Lower lobe of right lung (tissue), 2 donors: ENCODE measurements at places on chromosomes 13 and 19. TPM values are rescaled to one million over a fixed set of nuclear protein-coding genes. Genes with fewer than 3 reads are reported as not detected.
A peak's percentile ranks its signal among the peaks of the same experiment; 100 is the strongest.

GRCh38 chr13:91291078-91291477, 56.4 kb upstream of the MIR17HG start:
- no peaks in the 10 kb centered on the region for H3K4me1 ChIP-seq
- H3K4me3 ChIP-seq, result no peak overlapping the region
- H3K27me3 ChIP-seq, result no peaks in the 10 kb centered on the region
- no peaks in the 10 kb centered on the region for H3K36me3 ChIP-seq
- no peak for DNase-seq

The NPAS1 gene
- 1.8 TPM for total RNA-seq

The CEACAM21 gene
- 28.8 TPM for total RNA-seq

The ZNF575 gene
- total RNA-seq, result 2.8 TPM

GRCh38 chr13:30737511-30738337, 2.4 kb downstream of the ALOX5AP start:
- peak overlapping the region; percentile 47 for H3K4me3 ChIP-seq
- H3K27ac ChIP-seq, result peak overlapping the region; percentile 77
- no peak for DNase-seq
- H3K36me3 ChIP-seq, result no peaks in the 10 kb centered on the region

The SCAMP4 gene
- 65.0 TPM for total RNA-seq

DNA sequence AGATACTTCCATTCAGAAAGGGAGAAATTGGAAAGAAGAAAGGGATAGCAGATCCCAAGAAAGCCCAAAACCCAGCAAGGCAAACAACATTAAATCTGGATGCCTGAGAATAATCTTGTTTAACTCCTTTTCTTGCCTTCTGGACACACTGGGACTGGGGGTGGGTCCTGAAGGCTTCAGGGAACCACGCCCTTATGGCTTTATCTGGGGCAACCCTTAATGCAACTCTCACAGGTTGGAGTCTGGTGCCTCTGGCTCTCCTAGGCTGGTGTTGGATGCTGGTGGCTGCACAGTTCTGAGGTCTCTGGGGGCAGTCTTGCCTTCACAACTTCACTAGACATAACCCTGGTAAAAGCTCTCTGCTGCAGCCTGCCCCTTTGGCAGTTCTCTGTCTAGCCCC, 27.9 kb downstream of the PAN3 start:
- no peaks in the 10 kb centered on the region for H3K27me3 ChIP-seq
- peaks cover 8% of the 10 kb centered on the region for H3K4me1 ChIP-seq
- no peak for DNase-seq

- no peaks in the 10 kb centered on the region for H3K4me1 ChIP-seq
- H3K4me3 ChIP-seq, result no peak overlapping the region
- no peaks in the 10 kb centered on the region for H3K27me3 ChIP-seq
- no peak overlapping the region for H3K27ac ChIP-seq
- no peaks in the 10 kb centered on the region for H3K36me3 ChIP-seq
Measured at GRCh38 chr19:42794765-42795164, 29.3 kb upstream of the PSG8 start.

- no peak overlapping the region for H3K4me3 ChIP-seq
- no peaks in the 10 kb centered on the region for H3K27me3 ChIP-seq
- no peak for DNase-seq
- H3K27ac ChIP-seq, result no peak overlapping the region
- H3K4me1 ChIP-seq, result no peaks in the 10 kb centered on the region
- H3K36me3 ChIP-seq, result no peaks in the 10 kb centered on the region
Measured at GRCh38 chr13:40676007-40676406, 9.6 kb upstream of the FOXO1 start.

DNA sequence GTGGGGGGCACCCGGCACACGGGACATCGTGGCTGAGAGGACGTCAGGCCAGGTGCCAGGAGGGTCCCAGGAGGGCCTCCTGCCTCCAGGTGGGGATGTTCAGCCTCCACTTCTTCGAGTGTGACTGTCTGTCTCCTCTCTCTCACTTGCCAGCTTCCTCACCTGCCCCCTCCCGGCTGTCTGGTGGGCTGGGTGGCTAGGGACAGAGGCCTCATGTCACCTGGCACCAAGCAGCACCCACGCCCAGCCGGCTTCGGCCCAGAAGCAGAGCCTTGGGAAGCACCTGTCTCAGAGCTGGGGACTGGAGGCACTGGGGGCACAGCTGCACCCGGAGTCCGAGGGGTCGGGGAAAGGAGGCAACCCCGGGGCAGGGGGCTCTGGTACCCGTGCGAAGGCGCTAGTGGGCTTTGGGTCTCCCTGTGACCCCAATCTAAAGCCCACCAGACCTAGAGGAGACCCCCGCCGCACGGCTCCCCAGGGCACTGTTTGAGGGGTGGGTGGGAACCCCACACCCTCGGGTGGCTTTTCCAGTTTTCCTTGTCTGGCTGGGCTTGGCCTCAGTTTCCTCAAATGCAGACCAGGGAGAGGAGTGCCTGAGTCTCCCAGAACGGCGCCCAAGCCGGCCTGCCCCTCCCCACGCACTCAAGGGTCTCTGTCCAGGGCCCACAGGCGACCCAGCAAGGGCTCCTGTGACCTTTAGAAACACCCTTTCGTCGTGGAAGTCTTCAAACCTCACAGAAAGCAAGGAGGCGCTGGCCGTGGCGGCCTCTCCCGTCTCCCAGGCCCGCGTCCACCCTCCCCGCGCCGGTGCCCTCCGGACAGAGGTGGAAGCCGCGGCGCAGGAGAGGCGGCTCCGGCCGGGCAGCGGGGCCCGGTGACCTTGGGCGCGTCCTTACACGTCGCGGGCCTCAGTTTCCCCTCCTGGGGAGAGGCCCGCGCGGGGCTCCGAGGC, 664 bp upstream of the HCN2 start:
- H3K27ac ChIP-seq, result no peak overlapping the region
- H3K27me3 ChIP-seq, result peaks cover 68% of the 10 kb centered on the region
- H3K4me3 ChIP-seq, result no peak overlapping the region
- H3K36me3 ChIP-seq, result no peaks in the 10 kb centered on the region
- peaks cover 22% of the 10 kb centered on the region for H3K4me1 ChIP-seq
- DNase-seq, result no peak

The SHANK1 gene
- 0.71 TPM for total RNA-seq

The SIGLEC10 gene
- 17.4 TPM for total RNA-seq

DNA sequence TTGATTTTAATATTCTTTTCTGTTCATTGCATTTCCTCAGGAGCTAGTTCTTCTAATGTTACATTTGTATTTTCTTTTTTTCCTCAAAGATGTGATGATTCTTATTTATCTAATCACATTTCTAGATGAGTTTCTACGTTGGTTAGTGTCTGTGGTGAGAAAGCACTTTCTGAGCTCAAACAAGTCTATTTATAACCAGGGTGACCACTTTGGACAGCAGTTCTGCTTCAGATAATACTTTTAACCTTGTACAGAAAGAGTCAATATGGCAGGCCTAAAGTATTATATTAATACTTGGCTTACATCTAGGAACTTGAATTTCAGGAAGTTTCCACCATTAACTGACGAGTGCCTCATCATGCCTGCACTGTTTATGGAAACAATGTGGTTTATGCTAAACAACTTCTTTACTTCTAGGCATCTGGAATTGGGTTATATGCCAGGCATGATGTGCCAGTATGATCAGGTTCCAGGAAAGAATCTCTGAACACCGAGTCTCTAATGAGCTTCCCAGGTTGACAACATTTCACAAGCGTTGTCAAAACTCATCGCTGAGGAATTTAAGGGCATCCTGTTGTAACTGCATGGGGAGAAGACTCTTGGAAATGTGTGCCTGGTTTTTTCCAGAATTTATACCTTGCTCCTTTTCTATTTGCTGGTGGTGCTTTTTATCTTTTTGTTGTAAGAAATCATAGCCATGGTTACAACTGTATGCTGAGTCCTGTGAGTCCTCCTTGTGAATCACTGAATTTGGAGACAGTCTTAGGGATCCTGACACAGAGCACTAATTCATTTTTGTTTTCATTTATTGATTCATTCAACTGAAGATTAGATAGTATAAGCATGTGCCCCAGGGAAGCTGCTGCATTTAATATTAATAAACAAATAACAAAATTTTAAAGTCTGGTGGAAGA, 344.4 kb upstream of the PCDH9 start:
- no peak for DNase-seq
- no peak overlapping the region for H3K4me3 ChIP-seq
- H3K4me1 ChIP-seq, result no peaks in the 10 kb centered on the region
- no peak overlapping the region for H3K27ac ChIP-seq
- no peaks in the 10 kb centered on the region for H3K27me3 ChIP-seq

- no peaks in the 10 kb centered on the region for H3K4me1 ChIP-seq
- DNase-seq, result no peak
- no peak overlapping the region for H3K27ac ChIP-seq
- no peaks in the 10 kb centered on the region for H3K36me3 ChIP-seq
- no peak overlapping the region for H3K4me3 ChIP-seq
Measured at GRCh38 chr19:29001141-29001581, 211.8 kb downstream of the UQCRFS1 start.

GRCh38 chr19:10258080-10258710, 6.2 kb downstream of the MRPL4 start:
- no peak overlapping the region for H3K27ac ChIP-seq
- peaks cover 18% of the 10 kb centered on the region for H3K4me1 ChIP-seq
- no peak for DNase-seq
- peaks cover 60% of the 10 kb centered on the region for H3K36me3 ChIP-seq
- H3K4me3 ChIP-seq, result no peak overlapping the region
- no peaks in the 10 kb centered on the region for H3K27me3 ChIP-seq

GRCh38 chr19:34580408-34580807, 96.6 kb downstream of the SCGB2B2 start:
- H3K36me3 ChIP-seq, result no peaks in the 10 kb centered on the region
- H3K27ac ChIP-seq, result no peak overlapping the region
- no peaks in the 10 kb centered on the region for H3K4me1 ChIP-seq
- H3K4me3 ChIP-seq, result no peak overlapping the region

DNA sequence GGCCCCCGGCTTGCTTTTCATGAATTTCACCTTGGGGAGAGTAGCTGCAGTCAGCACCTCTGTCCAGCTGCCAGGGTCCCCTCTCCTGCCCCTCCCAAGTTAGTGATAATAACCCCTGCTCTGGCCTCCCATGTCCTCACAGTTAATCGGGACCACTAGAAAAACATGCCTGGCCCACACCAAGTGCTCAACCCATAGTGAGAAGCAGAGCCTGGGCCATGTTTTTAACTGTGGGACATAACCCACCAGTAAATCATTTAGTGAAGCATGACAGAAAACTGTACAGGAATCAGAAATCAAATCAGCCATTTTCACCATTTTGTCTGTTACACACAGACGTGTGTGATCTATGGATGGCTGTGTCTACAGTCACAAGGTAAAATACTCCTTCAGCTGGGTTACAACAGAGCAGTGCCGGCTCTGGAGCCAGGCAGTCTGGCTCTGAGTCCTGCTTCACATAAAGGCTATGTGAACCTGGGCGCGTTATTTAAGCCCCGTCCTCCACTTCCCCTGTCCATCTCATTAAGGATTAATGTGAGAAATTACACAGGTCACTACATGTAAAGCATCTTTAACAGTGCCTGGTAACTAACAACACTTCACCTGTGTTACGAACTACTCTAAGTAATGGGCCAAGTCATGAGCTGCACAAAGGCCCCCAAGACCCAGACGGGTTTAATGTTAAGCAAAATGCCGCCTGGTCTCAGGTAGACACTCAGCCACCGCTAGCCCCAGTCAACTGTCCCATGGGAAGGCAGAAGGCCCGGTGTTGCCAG, 7.6 kb upstream of the ECH1 start:
- no peaks in the 10 kb centered on the region for H3K27me3 ChIP-seq
- no peak for DNase-seq
- H3K4me1 ChIP-seq, result peaks cover 35% of the 10 kb centered on the region
- H3K4me3 ChIP-seq, result no peak overlapping the region
- no peak overlapping the region for H3K27ac ChIP-seq
- H3K36me3 ChIP-seq, result peaks cover 91% of the 10 kb centered on the region

GRCh38 chr13:84294576-84294975, 412.3 kb upstream of the SLITRK1 start:
- DNase-seq, result no peak
- H3K27me3 ChIP-seq, result no peaks in the 10 kb centered on the region
- H3K4me1 ChIP-seq, result no peaks in the 10 kb centered on the region
- no peak overlapping the region for H3K27ac ChIP-seq

DNA sequence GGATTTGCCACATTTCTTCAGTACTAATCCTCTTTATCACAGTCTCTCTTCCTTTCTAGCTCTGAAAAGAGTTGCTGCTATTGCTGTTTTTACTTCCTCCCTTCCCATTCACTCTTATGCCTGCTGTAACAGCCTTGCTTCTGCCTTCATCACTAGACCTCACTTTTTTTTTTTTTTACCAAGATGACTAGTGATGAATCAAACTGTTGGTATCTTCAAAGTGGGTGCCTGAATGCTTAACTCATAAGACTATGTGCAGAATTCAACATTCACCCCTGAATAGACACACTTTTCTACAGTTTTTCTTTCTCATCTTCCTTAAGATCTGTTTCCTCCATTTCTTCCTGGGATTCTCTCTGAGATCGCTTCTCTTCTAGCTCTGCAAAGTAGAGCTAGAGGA, 217.2 kb upstream of the HTR2A start:
- H3K4me3 ChIP-seq, result no peak overlapping the region
- H3K4me1 ChIP-seq, result no peaks in the 10 kb centered on the region
- no peak overlapping the region for H3K27ac ChIP-seq
- DNase-seq, result no peak

- H3K36me3 ChIP-seq, result no peaks in the 10 kb centered on the region
- H3K4me1 ChIP-seq, result no peaks in the 10 kb centered on the region
- H3K4me3 ChIP-seq, result no peak overlapping the region
- H3K27ac ChIP-seq, result no peak overlapping the region
Measured at GRCh38 chr19:32131005-32131404, 214.4 kb upstream of the ZNF507 start.

- peaks cover 23% of the 10 kb centered on the region for H3K4me1 ChIP-seq
- H3K4me3 ChIP-seq, result no peak overlapping the region
- H3K27ac ChIP-seq, result peak overlapping the region; percentile 31
- H3K27me3 ChIP-seq, result peaks cover 79% of the 10 kb centered on the region
Measured at GRCh38 chr19:46408664-46409039, 4.7 kb downstream of the CCDC8 start.

- H3K27ac ChIP-seq, result no peak overlapping the region
- DNase-seq, result no peak
- no peaks in the 10 kb centered on the region for H3K36me3 ChIP-seq
- peaks cover 9% of the 10 kb centered on the region for H3K27me3 ChIP-seq
- H3K4me1 ChIP-seq, result no peaks in the 10 kb centered on the region
Measured at GRCh38 chr13:111914241-111915103, 152.5 kb upstream of the SOX1 start.

DNA sequence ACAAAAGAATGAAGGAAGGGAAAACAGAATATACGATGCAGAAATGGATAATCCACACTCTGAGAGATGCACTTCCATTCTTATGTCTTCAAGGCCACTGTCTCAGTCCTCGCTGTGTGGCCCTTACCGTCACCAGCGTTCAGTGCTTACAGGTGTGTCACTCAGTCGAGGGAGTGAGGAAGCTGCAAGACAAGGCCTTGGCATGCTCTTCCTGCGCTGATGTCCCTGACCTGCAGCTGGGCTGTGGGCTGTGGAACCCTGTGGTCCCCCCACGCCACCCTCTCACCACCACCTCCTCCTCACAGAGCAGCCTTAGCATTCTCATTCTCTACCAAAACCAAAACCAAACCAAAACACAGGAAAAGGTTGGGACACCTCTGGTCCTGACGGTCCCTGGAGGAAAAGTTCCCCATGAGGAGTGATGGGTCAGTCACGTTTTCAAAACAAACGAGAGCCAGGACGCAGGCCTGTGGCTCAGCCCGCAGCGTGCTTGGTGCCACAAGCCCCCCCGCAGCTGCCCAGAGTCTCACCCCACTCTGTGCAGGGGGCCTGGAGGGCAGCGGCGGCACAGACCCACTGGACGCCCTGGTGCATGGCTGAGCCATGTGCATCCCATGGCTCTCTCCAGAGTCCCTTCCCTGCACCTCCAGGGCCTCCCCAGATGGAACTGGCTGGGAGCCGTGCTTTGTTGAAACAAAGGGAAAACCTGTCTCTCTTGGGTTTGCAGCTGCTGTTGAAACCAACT, 48.2 kb upstream of the GPR183 start:
- peaks cover 7% of the 10 kb centered on the region for H3K36me3 ChIP-seq
- no peak for DNase-seq
- H3K4me3 ChIP-seq, result no peak overlapping the region
- peak overlapping the region; percentile 84 for H3K27ac ChIP-seq
- peaks cover 23% of the 10 kb centered on the region for H3K4me1 ChIP-seq
